ENCODE measurements at places on chromosomes 1 and 21. TPM values are rescaled to one million over a fixed set of nuclear protein-coding genes. Genes with fewer than 3 reads are reported as not detected.

DNA sequence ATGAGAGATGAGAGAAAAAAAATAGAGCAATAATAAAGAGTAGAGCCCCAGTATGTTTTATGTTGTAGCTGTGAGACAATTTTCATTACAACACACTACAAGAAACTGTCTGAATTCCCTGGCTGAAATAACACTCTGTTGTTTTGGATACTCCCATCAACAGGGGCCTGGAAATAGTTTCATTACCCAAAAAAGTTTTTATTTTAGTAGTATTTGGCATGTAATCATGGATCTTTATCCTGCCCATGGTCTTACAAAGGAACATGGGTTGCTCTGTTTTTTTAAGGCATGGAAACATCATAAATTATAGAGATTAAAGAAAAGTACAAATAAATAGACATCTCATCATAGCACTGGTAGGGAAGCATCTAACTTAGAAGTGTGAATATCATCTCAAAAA is 56.3 kb downstream of the GNG12 start:
- DNase-seq = no peak

GRCh38 chr1:204523605-204524215 is 7.5 kb downstream of the MDM4 start:
- DNase-seq = no peak

GRCh38 chr1:160187407-160187806 is 3.0 kb upstream of the CASQ1 start:
- DNase-seq = no peak

DNA sequence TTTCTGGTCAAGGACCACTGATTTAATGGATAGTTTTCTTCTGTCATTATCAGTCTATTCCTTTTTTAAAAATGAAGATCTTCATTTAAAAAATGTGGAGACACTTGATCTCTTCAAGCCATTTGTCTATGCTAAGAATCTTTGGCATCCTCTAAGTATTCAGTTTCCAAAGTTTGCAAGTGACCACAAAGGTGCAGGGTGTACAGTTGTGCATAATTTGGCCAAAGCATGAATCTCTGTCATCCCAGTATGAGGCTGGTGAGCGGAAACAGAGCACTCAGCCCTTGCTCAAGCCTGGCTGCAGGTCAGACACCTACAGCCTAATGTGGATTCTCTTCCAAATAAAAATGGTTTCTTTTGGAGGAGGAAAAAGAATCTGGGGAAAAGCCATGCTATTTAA is 19.8 kb downstream of the PARP1 start:
- no peak for DNase-seq

DNA sequence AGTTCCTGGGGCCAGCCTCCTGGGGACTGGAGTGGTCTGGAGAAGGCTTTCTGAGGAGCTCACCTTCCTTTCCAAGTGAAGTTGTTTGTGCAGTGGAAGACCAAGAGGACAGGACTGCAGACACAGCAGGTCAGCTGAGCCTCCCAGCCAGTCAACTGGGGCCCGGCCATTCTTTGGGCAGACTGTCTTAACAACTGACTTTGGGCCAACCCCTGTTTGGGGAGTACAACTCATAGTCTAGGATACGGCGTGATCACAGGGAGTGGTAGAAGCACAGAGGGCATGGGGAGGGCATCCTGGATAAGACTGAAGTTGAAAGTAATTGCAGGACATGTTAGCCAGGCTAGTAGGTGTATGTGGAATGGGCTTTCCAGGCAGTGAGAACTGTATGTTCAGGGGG is 50.3 kb downstream of the PGM1 start:
- no peak for DNase-seq

GRCh38 chr1:100115524-100115923 is 17.2 kb downstream of the SASS6 start:
- DNase-seq = no peak

- no peak for DNase-seq
Observed at GRCh38 chr1:202965422-202965821, 1.6 kb downstream of the CYB5R1 start.

- no peak for DNase-seq
Observed at GRCh38 chr1:2043886-2044285, 6.3 kb upstream of the PRKCZ start.

GRCh38 chr1:18618546-18619466 is 11.8 kb upstream of the PAX7 start:
- no peak for DNase-seq

DNA sequence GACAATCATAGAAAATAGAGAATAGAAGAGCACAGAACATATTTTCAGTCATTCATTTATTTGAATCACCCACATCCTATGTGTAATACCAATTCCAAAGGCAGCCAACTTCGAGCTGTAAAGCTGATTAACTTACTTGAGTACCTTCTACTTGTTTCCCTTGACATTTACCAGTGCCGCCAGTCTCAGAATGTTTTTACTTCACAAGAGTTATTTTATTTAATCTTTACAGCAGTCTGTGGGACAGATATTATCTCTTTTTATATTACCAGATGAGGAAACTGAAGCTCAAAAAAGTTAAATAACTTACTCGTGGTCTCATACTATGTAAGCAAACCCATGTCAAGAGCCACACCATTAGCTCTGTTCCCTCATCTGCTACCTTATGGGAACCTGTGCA is 56.6 kb downstream of the FGGY start:
- DNase-seq = no peak

DNA sequence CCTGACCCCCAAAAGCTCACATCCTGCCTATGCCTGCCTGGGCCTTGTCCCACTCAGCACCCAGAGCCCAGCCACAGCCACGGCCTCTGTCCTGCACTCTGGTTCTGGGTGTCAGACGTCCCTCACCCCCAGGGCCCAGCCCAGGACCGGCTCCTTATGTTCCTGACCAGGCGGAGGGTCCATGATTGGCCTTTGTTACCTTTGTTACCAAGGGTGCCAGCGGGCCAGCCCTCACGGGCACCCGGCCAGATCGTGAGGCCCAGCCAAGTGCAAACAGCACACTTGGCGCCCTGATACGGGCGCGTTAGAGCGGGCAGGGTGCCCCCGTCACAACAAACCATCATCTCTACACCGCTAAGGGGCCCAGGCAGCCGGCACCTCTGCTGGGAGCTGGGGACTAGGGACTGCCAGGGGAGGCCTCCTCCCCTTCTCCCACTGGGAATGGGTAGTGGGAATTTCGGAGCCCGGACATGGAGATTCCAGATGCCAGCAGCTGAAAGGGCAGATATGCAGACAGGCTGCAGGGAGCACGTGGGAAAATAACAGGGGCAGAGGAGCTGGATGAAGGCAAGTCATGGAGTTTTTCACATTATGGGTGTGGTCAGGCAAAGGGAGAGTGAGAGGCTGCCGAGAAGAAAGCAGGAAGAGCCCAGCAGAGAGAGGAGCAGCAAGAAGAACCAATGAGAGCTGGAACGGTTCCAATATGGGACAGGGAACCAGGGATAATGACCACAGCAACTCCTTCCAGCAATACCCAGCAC is 22.1 kb downstream of the HSPG2 start:
- no peak for DNase-seq

- peak; percentile 72 for DNase-seq
Observed at GRCh38 chr1:183633676-183634343, 1.8 kb downstream of the ARPC5 start.

DNA sequence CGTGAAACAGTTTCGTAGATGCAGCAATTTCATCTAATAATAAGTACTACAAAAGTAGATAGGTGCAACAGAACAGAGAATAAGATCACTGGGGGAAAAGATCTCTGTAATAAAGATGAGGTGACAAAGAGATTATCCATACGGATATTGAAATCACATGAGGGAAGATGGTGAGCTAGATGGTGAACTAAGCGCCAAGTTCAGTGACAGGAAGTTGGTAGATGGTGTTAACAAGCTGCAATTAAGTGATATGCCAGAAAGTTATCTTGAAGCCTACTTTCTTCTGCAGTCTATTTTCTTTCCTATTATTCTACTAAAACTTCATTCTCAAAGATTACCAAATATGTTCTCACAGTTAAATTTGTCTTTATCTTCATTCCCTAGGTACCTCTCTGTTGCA is 7.1 kb downstream of the LRIF1 start:
- no peak for DNase-seq

CD53 gene
- not detected for total RNA-seq

SPOCD1 gene
- 1.5 TPM for total RNA-seq

CGN gene
- 2.7 TPM for total RNA-seq

FMO5 gene
- 1.4 TPM for total RNA-seq

GBP6 gene
- 0.18 TPM for total RNA-seq

CCDC181 gene
- not detected for total RNA-seq

HOOK1 gene
- not detected for total RNA-seq

FCRL5 gene
- total RNA-seq = not detected
